ENCODE measurements at places on chromosomes 3 and 15.

GRCh38 chr3:86244905-86245304, 746.0 kb downstream of the VGLL3 start:
- DNase-seq = no peak

- DNase-seq = no peak
Measured at GRCh38 chr3:127716384-127716783, 43.6 kb downstream of the ABTB1 start.

GRCh38 chr15:25325187-25325586, 113.6 kb downstream of the UBE3A start:
- DNase-seq = no peak

DNA sequence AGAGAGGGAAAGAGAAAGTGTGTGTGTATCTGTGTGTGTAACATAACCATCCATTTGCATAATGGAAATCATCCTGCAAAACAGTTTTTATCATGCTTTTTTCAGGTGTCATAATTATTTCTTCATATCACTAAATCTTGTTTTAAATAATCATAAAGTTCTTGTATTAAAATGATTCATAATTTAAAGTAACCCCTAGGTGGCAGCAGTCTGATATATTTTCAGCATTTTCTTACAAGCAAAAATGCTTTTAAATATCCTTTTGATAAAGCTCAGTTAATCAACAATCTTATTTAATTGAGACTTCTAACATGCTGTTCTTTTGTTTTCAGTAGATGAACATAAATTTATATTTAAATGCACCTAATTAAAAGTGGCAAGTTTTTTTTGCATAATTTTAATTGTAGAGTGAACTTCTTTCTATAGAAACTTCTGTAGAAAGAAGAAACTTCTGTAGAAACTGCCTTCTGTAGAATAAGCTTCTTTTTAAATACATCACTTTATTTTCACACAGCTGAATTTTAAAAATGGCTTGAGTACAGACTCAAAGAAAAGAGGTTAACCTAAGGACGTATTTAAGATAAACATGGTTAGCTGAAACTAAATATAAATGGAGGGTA, 72.5 kb downstream of the OPA1 start:
- no peak for DNase-seq
